ENCODE measurements at places on chromosomes 4 and X.

DNA sequence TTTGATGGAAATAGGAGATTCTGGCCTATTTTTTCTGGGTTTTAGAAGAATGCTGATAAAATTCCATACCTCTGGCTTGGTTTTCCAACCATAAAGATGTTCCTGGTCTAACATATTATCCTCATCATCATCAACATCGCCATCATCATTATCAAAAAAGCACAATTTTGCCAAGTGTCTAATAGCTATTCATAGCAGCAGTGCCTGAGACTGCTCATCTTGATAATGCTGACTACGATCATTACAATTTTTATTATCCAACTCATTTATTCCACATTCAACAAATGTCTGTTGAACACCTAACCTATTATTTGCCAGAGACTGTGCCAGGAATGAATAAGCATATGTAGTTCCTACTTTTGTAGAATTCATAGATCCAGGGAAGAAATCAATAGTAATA is 303.5 kb upstream of the GATB start:
- DNase-seq: no peak
- H3K27ac ChIP-seq: no peak overlapping the region

DNA sequence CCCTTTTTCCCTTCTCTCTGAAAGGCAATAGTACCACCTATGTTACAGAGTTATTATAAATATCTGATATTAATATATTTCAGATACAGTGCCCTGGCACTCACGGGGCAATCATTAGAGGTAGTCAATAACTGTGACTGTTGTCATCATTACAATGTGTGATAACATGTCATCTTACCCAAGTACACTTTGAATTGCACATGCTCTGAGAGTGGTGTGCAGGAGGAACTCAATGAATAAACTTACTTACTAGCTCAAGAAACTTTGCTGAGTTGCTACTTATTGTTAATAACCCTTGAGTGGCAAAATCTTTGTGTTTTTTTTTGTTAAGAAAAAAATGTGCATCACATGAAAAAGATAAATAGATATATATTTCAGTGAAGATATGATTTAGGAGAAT is 275.1 kb upstream of the RASGEF1B start:
- no peaks in the 10 kb centered on the region for H3K4me1 ChIP-seq
- no peaks in the 10 kb centered on the region for H3K36me3 ChIP-seq
- H3K27me3 ChIP-seq: no peaks in the 10 kb centered on the region
- DNase-seq: no peak
- no peak overlapping the region for H3K4me3 ChIP-seq

- no peak overlapping the region for H3K4me3 ChIP-seq
- H3K27ac ChIP-seq: no peak overlapping the region
- no peaks in the 10 kb centered on the region for H3K36me3 ChIP-seq
- no peaks in the 10 kb centered on the region for H3K27me3 ChIP-seq
- DNase-seq: peak; percentile 82
Measured at GRCh38 chr4:77203380-77204197, 46.6 kb downstream of the CCNG2 start.

- DNase-seq: no peak
- no peaks in the 10 kb centered on the region for H3K36me3 ChIP-seq
- no peaks in the 10 kb centered on the region for H3K4me1 ChIP-seq
- H3K27me3 ChIP-seq: no peaks in the 10 kb centered on the region
- H3K4me3 ChIP-seq: no peak overlapping the region
Measured at GRCh38 chrX:130896026-130896425, 7.0 kb downstream of the ENOX2 start.

GRCh38 chr4:176308441-176308840 is 11.3 kb upstream of the SPCS3 start:
- H3K27me3 ChIP-seq: no peaks in the 10 kb centered on the region
- H3K4me3 ChIP-seq: no peak overlapping the region
- no peaks in the 10 kb centered on the region for H3K36me3 ChIP-seq
- peaks cover 28% of the 10 kb centered on the region for H3K4me1 ChIP-seq

- H3K36me3 ChIP-seq: no peaks in the 10 kb centered on the region
- no peak for DNase-seq
- no peaks in the 10 kb centered on the region for H3K4me1 ChIP-seq
- H3K27me3 ChIP-seq: no peaks in the 10 kb centered on the region
- no peak overlapping the region for H3K4me3 ChIP-seq
Measured at GRCh38 chrX:123771449-123772064, 38.7 kb upstream of the THOC2 start.

DNA sequence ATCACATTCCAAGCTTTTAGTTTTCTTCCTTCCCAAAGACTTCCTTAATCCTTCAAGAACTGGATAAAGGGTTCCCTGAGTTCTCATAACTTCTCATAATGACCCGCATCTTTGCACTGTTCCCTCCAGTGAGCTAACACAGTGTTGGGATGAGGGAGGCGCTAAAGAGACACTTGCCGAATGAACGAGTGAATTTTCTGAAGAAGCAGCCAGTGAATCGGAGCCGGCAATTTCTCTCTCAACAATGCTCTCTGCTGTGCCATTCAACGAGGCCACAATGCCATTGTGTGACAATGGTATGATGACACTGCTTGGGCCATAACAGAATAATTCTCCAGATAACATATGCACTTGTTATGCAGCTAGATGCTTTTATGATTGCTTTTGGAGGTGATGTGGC is 51.4 kb upstream of the ZFP42 start:
- H3K4me3 ChIP-seq: no peak overlapping the region
- H3K36me3 ChIP-seq: no peaks in the 10 kb centered on the region
- no peaks in the 10 kb centered on the region for H3K27me3 ChIP-seq
- no peak overlapping the region for H3K27ac ChIP-seq

GRCh38 chr4:87270144-87270543 is 49.7 kb upstream of the KLHL8 start:
- H3K4me3 ChIP-seq: no peak overlapping the region
- no peaks in the 10 kb centered on the region for H3K36me3 ChIP-seq
- H3K4me1 ChIP-seq: no peaks in the 10 kb centered on the region
- H3K27ac ChIP-seq: no peak overlapping the region

DNA sequence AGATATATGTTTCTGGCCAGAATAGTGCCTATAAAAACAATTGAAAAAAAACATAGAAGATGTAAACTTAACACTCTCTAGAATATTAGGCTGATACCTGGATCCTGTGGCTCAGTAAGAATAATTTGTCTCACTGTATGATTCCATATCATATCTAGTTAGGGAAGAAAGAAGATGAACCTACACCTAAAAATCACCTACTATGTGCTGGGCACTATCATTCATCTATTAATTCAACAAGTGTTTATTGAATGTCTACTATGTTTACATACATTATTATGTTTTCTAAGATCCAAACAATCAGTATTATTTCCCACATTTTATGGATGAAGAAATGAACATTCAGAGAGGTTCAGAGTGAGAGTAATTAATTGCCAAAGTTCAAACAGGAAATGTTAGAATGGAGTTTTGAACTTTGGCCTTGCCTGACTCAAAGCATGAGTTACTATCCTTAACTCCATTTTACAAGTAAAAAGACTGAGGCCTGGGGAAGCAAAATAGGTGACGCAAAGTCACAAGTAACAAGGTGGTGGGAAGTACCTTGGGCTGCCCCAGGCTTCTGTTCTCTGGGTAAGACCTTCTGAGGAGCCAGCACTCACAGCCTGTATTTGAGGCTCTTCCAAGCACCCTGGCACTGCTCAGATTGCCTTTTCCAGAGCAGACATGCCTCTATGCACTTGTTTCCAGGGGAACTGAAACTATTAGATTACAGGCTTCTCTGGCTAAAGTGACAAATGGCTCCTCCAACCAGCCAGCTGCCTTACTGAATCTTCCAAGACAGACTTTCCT is 111.1 kb upstream of the ACSL4 start:
- H3K27me3 ChIP-seq: no peaks in the 10 kb centered on the region
- no peak overlapping the region for H3K27ac ChIP-seq
- no peak overlapping the region for H3K4me3 ChIP-seq
- H3K4me1 ChIP-seq: peaks cover 13% of the 10 kb centered on the region
- H3K36me3 ChIP-seq: no peaks in the 10 kb centered on the region
- no peak for DNase-seq

- H3K4me1 ChIP-seq: no peaks in the 10 kb centered on the region
- no peaks in the 10 kb centered on the region for H3K36me3 ChIP-seq
- no peak overlapping the region for H3K27ac ChIP-seq
- no peak overlapping the region for H3K4me3 ChIP-seq
- DNase-seq: no peak
Measured at GRCh38 chr4:73859614-73860088, 6.6 kb downstream of the PF4V1 start.

DNA sequence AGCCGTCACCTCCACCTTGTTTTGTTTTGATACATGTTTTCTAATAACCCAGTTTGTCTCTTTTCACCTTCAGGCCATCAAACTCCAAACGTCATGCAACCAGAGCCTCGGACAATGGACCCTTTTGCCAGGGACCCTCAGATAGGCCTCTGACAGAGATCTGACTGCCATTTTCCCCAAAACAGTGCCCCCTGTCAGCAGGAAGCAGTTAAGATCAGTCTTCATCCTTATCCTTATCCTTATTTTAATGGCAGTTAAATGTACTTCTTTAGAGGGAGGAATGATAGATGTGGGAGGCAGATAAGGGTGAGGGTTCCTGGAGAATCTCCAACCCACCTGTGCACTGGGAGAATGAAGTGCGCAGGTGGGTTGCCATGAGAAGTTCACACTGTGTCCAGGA is 135.7 kb downstream of the ANAPC10 start:
- H3K4me1 ChIP-seq: no peaks in the 10 kb centered on the region
- no peaks in the 10 kb centered on the region for H3K36me3 ChIP-seq
- DNase-seq: no peak
- H3K27me3 ChIP-seq: no peaks in the 10 kb centered on the region
- no peak overlapping the region for H3K27ac ChIP-seq

GRCh38 chr4:54973784-54974183 is 151.6 kb downstream of the KDR start:
- H3K4me1 ChIP-seq: no peaks in the 10 kb centered on the region
- H3K36me3 ChIP-seq: no peaks in the 10 kb centered on the region
- DNase-seq: no peak
- no peak overlapping the region for H3K4me3 ChIP-seq
- H3K27ac ChIP-seq: no peak overlapping the region

DNA sequence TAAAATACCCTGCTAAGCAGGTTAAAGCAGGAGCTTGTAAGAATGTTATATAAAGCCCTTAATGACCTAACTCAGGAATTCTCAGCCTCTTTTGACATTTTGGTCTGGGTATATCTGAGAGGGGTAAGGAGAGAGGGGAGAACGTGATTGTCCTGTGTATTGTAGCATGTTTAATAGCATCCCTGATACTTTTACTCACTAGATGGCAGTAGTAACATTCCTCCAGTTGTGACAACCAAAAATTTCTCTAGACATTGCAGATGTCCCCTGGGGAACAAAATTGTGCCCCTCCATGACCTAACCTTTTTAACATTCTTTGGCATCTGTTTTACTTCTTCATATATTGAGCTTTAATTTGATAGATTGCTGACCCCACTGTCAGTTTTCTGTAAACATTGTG is 17.9 kb downstream of the SMARCA5 start:
- H3K27ac ChIP-seq: no peak overlapping the region
- H3K36me3 ChIP-seq: peaks cover 94% of the 10 kb centered on the region
- DNase-seq: peak; percentile 58
- no peaks in the 10 kb centered on the region for H3K27me3 ChIP-seq
- no peaks in the 10 kb centered on the region for H3K4me1 ChIP-seq

- no peak overlapping the region for H3K4me3 ChIP-seq
- no peak overlapping the region for H3K27ac ChIP-seq
- no peaks in the 10 kb centered on the region for H3K4me1 ChIP-seq
- no peaks in the 10 kb centered on the region for H3K27me3 ChIP-seq
Measured at GRCh38 chr4:182140547-182140946, 102.7 kb upstream of the TENM3 start.

GRCh38 chrX:30733852-30734660 is 80.8 kb downstream of the GK start:
- no peak for DNase-seq
- H3K4me1 ChIP-seq: no peaks in the 10 kb centered on the region
- H3K36me3 ChIP-seq: no peaks in the 10 kb centered on the region
- H3K27me3 ChIP-seq: no peaks in the 10 kb centered on the region

- DNase-seq: no peak
- no peaks in the 10 kb centered on the region for H3K27me3 ChIP-seq
- no peaks in the 10 kb centered on the region for H3K4me1 ChIP-seq
Measured at GRCh38 chrX:74246524-74246923, 57.5 kb upstream of the ZCCHC13 start.
